Cerebellum (tissue), 4 donors: ENCODE measurements at places on chromosomes 16 and 17.

DNA sequence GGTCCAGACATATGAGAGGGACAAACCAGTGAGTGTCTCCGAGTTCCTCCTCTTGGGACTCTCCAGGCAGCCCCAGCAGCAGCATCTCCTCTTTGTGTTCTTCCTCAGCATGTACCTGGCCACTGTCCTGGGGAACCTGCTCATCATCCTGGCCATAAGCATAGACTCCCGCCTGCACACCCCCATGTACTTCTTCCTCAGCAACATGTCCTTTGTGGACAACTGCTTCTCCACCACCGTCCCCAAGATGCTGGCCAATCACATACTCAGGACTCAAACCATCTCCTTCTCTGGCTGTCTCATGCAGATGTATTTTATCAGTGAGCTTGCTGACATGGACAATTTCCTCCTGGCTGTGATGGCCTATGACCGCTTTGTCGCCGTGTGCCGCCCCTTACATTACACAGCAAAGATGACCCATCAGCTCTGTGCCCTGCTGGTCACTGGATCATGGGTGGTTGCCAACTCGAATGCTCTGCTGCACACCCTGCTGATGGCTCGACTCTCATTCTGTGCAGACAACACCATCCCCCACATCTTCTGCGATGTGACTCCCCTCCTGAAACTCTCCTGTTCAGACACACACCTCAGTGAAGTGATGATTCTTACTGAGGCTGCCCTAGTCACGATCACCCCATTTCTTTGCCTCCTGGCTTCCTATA is 19.2 kb downstream of the ZNF200 start:
- no peak for DNase-seq

DNA sequence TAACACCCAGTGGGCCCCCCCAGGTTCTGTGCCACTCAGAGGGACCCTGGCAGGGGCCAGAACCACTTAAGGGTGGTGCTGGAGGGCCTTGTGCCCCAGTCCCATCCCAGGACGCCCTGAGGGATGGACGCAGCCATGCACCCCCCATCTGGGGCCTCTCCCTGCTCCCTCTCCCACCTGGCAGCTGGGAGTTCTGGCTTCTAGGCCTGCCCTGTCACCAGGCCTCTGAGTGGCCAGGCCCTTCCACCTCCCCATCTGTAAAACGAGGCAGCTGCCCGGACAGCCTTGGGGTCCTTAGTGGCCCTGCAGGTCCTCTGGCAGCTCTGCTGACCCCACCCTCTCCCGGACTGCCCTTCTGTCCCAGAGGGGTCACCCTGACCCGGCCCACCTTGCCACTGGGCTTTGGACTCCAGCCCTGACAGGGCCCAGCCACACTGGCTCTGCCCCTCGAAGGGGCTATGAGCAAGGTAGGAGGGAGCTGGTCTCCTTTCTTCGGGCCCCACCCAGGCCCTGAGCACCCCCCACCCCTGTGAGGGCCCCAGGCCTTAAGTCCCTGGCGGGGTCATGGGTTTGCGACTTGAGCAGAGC is 12.3 kb downstream of the PAM16 start:
- no peak for DNase-seq

DNA sequence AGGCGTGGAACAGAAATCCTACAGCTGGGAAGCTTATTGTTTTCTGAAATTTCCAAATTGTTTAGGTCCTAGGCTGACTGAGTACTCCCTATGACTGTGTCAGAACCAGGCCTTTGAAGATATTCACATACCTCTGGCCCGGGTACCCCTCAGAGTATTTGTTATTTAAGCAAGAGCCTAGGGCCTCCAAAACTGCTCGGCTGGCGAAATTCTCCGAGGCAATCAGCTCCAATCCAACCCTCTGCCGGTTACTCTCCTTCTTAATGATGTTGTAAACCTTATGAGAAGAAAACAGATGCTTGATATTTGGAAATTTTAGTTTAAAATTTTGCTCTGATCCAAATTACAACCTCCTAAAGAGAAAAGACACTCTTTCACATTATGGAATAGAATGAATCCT is 9.8 kb downstream of the SHMT1 start:
- no peak for DNase-seq

DNA sequence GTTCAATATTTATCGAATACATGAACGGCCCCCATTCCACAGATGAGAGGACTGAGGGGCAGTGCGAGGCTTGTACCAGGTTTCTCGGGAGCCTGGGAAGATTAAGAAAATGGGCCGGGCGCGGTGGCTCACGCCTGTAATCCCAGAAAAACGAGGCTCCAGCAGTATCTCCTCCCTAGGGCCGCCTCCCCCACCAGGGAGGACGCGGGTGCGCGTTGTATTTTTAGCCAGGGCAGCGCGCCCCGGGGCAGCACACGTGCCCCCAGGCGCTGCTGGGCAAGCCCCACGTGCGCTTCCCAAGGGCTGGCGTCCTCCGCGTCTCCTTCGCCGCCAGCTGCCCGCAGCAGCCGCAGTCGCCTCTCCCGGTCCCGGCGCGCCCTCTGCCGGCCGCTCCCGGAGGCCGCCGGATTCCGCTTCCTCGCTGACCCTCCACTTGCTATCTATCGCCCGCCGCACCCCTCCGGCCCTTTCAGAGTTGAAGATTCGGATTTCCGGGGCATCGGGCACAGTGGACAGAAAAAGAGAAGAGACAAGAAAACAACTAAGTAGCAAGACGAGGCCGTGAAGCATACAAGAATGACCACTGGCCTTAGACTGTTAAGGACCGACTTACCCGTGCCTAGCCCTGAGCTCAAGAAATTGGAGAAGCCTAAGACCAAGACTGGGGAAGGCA is 1.9 kb upstream of the YBX2 start:
- peak; percentile 86 for DNase-seq

- DNase-seq = no peak
These were observed 3.3 kb upstream of the RSAD1 start for GRCh38 chr17:50475362-50475761.

DNA sequence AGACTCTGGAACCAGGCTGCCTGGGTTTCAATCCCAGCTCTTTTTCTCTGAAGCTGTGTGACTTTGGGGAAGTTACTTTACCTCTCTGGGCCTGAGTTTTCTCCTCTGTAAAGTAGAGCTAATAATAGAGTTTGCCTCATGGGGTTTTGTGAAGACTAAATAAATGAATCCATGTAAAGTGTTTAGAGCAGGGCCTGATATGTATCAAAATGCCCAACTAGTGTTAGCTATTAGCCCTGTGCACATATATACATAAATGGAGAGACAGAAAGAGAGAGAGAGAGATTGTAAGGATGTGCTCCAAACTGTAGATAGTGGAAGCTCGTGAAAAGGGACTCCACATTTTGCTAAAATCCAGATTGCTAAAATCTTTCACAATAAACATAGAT is 44.8 kb upstream of the HAPSTR1 start:
- DNase-seq = no peak

- peak; percentile 37 for DNase-seq
These were observed 22.9 kb downstream of the DUSP14 start for GRCh38 chr17:37512442-37513068.

- peak; percentile 40 for DNase-seq
These were observed 15.8 kb upstream of the EXOSC6 start for GRCh38 chr16:70267516-70267915.

GRCh38 chr16:13426736-13427135 is 493.2 kb upstream of the ERCC4 start:
- no peak for DNase-seq

DNA sequence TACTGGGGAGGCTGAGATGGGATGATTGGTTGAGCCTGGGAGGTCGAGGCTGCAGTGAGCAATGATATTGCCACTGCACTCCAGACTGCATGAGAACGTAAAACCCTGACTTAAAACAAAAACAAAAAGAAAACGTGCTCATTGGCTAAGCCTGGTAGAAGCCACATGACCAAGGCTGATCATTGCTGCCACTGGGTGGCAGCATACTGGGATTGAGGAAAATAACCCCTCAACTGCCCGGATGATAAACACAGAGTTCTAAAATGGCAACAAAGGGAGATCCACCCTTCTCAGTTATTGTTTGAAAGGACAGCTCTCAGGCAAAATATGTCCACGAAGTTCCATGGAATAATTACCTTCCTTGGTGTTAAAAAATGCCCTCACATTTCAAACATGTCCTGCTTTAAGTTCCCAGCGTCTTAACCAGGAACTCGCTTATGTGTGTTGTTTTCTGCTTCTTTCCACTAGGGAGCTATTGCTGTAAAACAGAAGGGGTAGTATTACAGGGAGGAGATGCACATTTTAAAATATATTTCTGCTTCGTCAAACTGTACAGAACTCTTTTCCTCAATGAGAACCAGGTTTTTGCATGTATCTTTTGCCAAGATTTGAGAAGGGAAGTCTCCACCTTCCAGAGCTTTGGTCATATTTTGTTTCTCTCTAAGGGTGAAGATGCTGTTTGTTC is 675.3 kb downstream of the MAF start:
- no peak for DNase-seq

GRCh38 chr16:23607726-23608125 is 11.6 kb upstream of the NDUFAB1 start:
- DNase-seq = no peak

DNA sequence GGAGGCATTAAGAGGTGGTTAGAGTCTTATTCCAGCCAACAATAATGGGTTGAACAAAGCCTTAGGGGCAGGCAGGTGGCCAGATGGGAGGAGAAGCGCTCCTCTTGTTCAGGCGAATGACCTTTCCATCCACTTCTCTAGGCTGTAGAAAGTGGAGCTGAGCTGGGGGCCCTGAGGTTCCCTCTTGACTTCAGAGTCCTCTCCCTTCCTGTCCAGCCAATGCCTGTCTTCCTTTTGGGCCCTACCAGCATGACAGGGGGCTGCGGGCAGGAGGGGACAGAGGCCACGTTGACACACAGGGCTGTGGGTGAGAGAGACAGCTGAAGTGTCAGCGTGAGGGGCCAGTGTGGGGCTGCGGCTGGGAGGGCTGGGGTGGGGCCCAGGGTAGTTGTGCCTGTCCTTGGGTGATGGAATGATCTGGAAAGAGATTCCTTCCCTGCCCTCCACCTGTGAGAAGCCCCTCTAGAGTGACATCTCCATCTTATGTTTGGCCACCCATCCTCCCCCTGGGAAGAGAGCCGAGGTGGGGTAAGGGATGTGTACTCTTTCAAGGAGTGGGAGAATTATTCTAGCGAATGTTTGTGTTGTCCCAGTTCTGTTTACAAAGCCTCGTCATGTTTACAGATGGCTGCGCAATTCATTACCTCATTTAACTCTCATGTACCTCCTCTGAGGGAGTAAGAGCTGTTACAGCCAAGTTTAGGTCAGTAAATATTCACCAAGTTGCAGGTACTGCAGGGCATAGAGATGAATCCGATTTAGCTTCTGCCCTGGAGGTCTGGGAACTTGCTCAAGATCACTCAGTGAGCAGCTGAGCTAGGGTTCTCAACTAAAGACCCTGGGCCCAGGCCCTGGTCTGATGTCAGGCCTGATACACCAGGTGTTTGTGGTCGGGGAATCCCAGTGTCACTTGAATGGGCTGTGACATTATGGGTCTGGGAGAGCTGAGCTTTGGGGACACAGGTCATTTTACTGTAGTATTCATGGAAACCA is 3.3 kb downstream of the ERBB2 start:
- DNase-seq = no peak

DNA sequence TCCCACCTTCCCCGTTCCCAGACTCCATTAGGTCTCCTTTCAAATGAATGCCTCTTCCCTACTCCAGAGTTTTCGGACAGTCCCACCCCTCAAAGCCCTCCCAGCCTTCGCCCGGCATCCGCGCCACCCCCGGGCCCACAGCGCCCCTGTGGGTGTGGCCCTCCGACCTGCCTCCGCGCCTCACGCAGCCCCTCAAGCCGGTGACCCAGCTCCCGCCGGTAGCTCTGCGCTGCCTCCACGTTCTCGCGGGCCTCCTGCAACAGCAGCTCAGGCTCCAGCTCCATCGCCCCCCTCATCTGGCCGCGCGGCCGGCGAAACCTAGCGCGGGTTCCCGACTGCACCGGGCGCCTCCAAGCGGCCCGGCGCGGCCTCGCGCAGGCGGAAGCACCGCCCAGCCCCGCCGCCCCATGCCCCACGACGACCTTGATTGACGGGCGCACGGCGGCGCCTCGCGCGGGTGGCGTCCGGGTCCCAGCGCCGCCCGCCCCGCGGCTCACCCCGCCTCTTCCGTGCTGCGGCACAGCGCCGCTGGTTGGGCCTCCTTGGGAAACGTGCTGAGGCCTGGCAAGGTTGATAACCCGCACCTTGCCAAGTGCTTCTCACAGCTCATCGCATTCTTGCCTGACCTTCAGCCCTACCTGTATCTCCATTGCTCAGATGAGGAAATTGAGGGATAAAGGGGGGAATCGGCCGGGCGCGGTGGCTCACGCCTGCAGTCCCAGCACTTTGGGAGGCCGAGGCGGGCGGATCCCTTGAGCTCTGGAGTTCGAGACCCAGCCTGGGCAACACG is at the start of gene CRLF3:
Gene CRLF3, minus strand, starts transcription at position 337 of the 790 bp plus-strand sequence. Its CDS starts 41 bp downstream, at position 296.
- peak; percentile 97 for DNase-seq

- DNase-seq = no peak
These were observed 1147.3 kb upstream of the GOT2 start for GRCh38 chr16:59881376-59881775.

GRCh38 chr17:49978501-49978900 is 9.5 kb downstream of the DLX4 start:
- no peak for DNase-seq

DNA sequence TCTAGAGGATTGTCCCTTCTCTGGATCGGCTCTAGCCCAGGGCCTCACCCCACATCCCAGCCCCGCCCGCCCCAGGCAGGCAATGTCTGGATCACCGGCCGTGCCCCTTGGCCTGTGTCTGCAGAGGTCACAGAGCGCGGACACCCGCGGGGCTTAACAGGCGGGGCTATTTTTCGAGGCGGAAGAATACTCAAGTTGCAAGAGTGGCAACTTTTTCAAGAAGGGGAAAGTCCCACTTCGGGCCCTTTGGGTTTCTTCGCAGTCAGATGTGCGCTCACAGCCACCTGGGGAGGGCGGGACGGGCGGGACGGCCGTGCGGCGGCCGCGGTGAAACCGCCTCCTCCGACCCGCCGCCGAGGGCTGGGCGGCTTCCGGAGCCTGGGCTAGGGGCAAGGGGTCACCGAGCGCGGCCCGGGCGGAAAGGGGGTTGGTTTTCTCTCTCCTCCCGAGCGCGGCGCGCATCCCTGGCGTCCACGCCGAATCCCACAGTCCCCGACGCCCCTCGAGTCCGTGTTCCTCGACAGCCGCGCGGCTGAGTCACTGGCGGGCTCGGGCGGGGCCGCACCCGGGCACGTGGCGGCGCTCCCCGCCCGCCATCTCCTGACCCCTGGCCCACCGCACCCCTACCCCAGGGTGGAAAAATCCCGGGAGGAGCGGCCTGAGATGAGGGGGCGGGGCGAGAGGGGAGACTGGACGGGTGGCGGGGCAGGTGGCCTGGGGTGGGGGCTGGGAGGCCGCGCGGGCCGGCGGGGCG is 1.2 kb upstream of the PFN1 start:
- DNase-seq = no peak

DNA sequence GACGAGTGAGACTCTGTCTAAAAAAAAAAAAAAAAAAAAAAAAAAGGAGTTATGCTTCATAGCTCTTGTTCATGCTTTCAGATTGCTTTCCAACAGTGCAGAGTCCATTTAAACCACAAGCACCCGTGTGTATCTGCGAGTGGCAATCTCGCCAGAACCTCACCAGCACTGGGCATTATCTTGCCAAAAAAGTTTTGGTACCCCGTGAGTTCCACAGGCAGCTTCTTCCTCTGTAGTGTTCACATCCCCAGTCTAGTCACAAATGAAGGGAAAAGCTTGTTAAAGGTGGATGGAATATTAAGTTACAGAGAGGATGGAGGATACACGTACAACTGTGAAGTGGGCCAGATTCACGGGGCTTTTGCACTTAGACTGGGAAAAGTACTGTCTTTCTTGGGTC is 33.5 kb downstream of the WSB1 start:
- no peak for DNase-seq
